ENCODE measurements at places on chromosomes 2 and 18.

- DNase-seq = no peak
These were observed 4.8 kb downstream of the ANO7 start for GRCh38 chr2:241193271-241193670.

GRCh38 chr2:118687192-118687591 lies 160.3 kb downstream of the EN1 start:
- DNase-seq = no peak

GRCh38 chr2:174691201-174691779 lies 73.0 kb downstream of the CHRNA1 start:
- DNase-seq = no peak

DNA sequence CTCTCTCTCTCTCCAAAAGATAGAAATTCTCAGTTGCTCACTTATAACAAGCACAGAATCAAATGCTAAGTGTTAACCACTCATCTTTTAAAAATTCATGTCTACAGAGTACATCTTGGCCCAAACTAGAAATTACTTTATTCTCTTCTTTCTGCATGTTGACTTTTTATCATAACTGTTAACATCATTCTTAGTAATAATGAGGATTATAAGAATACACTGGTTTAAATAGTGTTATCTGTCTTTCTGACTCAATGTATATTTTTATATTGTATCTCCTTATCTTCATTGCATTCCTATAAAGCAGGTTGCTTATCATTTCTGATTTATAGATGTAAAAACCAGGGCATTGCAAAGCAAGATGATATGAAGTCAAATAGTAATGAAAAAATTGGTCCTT lies 17.8 kb upstream of the KLF7 start:
- DNase-seq = no peak

GRCh38 chr2:161122772-161123530 lies 37.3 kb upstream of the TANK start:
- DNase-seq = no peak

DNA sequence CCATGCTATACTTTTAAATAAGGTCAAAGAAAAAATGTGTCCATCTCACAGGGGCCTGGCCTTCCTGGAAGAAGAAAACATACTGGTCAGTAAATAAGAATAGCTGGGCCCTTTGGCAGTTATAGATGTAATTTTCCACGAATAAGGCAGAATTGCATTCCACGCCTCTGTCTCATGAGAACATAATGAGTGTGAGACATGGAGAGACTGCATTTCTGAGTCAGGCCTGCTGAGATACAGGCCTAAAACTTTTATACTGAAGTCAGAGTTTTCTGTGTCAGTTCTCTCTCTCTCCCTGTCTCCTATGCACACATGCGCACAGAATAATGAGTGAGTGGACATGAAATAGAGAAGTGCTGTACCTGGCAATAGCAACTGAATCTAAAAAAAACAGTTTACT lies 20.4 kb upstream of the IL1R1 start:
- DNase-seq = no peak

DNA sequence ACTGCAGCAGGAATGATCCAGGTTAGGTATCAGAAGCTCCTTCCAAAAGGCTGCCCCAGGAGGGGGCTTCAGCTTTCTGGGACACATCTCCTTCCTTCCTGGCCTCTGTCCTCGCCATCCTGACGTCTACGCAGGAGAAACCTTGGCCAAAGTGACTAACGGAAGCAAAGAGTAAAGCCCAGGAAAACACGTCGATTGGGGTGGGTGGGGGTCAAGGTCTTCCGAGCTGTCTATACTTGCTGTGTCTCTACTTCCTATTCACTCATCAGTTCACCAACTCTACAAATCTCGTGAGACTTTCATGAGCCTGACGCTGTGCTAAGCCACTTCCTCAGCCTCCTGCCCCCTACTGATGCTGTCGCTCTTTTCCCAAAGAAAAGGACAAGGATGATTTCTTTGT lies 212.6 kb downstream of the TNS1 start:
- DNase-seq = no peak

- DNase-seq = no peak
These were observed 38.4 kb downstream of the PPM1B start for GRCh38 chr2:44207102-44207501.

DNA sequence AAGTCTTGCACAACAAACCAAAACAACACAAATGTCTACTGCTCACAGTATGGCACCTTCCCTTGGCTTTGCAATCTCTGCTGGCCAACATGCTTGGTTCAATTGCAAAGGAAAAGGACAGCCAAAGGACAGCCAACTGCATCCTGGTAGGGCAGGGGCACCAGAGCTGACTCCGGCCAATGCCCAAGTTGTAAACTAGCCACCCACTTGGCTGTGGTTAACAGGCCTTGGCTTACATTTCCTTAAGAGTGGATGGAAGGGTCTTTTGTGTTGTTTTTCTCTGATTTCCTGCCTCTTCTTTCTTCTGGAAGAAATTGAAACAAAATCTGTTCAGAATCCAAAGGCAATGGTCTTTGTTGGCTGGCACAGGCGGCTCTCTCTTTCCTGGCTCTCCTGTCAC lies 119.1 kb upstream of the TRIB2 start:
- DNase-seq = no peak

DNA sequence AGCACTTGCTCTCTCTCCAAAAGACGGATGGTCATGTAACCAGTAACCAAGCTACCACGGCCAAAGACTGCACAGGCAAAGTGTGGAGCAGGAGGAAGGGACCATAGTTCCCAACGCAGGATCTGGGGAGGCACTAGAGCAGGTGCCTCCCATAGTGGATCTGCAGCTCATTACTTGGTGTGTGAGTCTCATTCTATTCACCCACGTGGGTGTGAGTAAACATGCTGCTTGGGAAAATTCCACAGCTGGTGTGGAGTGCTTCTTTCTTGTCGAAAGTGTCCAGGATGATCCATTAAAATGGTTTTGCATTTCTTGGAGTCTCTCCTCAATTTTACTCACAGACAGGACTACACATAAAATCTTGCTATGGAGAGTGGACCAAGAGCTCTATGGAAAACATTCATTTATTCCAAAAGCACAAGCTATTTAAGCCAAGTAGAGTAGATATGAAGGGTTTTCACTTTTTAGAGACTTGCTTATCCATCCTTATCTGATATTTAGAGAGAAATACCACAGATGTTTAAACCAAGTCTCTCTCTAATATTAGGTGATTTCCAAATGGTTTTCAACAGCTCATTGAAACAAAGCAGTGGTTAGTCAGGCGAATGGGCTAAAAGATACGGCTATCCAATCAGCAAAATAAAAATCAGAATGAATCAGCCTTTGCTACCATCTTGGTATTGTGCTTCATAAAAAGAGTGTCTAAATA lies 104.3 kb upstream of the CCDC195 start:
- no peak for DNase-seq

- DNase-seq = no peak
These were observed 7.1 kb downstream of the KCNF1 start for GRCh38 chr2:10918661-10919409.

- no peak for DNase-seq
These were observed 260.4 kb upstream of the DSEL start for GRCh38 chr18:67776929-67777328.

DNA sequence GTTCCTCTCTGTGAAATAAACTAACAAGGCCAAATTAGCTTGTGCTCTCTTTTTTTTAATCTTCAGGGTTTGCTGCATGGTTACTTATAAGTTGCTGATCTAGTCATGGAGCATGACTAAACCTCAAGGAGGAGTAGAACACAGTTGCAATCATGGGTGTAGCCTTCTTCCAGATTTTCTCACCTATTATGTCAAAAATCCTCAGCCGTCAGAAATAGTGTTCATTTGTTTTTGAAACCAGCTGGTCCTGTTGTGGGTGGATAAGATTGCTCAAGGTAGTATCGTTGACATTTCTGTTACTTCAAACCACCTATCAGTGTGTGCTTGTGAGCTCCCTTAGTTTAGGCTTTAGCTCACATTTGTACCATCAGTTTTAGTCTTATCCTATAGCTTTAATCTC lies 11.2 kb downstream of the RELCH start:
- DNase-seq = no peak

GRCh38 chr2:190794377-190794776 lies 86.2 kb upstream of the GLS start:
- DNase-seq = no peak

DNA sequence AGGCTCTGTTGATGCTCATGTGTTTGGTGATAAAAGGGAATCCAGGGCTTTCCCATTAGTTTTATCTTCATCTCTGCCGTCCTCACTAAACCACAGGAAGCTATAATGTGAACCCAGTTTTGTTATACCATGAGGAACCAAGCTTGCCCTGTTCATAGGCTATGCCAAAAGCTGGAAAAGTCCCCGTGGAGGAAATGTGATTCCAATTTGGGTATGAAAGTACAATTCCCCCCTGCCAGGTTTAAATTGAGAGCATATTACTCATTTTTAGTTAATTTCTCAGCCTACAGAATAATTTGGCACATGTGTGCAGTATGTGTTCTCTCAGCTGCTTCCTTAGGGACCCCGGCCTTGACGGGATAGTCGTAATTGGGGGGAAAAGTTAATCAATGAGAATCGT lies 327.4 kb downstream of the RND3 start:
- DNase-seq = no peak

DNA sequence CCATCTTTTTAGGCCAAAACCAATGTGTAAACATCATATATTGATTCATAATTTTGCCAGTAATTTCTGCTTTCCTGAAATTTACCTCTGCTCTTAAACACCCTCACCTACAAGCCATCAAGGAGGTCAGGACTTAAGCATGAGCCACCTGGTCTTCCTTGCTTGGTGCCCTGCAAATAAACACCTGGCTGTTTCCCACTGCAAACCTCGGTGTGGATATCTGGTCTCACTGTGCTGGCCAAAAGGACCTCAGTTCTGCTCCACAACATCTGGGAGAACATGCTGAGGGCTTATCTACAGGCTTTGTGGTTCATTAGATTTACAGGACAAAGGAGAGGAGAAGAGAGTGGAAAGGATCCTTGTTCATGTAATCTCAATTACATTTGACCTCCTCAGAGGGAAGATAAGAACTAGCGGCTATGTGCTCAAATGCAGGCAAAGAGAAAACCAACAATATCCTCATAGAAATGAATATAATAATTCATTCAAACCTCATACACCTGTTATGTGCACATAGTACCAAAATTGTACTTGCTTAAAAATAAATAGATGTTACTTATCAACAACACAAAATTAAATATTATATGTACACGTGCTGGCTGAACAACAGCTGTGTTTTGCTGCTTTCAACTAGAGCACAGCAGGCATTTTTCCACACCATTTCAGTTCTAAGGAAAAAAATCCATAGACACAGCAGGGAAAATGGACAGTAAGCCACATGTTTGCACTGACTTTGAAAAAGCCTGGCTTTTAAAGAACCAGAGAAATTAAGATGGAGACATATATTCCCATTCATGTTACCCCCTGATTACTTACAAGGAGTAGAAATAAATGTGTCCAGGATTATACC lies 465.1 kb downstream of the LPIN1 start:
- DNase-seq = no peak

Data from activated CD8-positive, alpha-beta memory T cell treated with anti-CD3 and anti-CD28 coated beads for 1 hour (primary cell).